ENCODE measurements at places on chromosomes 16 and 17.

DNA sequence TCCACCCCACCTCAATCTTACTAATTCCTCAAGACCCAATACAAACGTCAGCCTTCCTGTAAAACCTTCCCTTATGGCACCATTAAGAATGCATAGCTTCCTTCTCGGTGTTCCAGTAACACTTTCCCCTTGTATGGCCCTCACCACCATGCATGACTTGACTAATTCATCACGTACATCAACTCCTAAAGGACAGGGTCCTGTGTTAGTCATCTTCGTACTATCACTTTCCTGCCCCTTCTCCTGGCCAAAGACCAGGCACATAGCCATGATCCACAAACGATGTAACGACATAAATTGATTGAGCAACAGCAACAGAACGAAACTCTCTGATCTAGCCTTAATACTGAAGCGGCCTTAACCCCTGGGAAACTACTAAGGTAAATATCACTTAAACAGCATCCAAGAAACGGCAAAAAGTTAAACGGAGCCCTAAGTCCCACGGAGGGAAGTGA lies 612 bp downstream of the PSMD12 start:
- DNase-seq, result no peak

GRCh38 chr17:38749223-38750043 lies 1.3 kb upstream of the PCGF2 start:
- DNase-seq, result no peak

- no peak for DNase-seq
Measured at GRCh38 chr17:34393401-34393800, 30.4 kb upstream of the CCL1 start.

DNA sequence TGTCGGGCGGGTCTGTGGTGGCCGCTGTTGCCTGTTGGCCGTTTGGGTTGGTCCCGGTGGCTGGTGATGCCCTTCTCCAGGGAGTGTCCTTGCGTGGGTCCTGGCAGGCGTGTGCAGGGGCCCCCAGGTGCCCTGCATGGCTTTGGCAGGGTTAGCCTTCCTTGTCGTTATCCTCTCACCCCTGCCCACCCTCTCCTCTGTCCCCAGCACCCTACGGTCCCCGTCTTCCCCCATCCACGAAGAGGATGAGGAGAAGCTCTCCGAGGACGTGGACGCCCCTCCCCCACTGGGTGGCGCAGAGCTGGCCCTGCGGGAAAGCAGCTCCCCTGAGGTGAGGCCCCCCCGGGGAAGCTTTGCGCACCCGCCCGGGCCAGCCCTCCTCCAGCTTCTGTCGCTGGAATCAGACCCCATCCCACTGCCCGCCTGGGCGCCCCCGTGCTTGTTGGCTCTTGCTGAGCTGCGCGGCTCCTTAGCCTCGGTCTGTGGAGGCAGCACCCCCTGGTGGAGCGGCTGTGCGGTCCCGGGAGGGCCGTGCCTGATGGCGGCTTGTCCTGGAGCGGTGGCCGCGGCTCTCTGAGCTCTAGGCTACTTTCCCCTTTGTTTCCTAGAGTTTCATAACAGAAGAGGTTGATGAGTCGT lies 10.6 kb upstream of the NUDT16L1 start:
- no peak for DNase-seq

- no peak for DNase-seq
Measured at GRCh38 chr16:80775450-80775849, 28.9 kb downstream of the CDYL2 start.

DNA sequence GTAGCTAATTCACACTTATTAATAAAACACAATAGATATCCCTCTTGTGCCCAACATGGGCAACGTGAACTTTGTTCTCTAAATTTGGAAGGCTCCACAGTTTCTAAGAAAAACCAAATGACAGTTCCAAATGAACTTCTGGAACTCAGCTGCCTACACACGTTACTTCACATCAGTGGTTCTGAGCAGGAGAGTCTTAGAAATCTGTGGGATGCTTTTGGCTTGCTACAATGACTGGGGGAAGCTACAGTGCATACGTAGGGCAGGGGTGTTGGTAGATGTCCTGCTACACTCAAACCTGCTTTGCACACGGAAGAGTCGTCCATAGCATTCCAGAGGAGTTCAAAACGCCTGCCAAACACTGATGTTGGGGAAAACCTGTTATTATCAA lies 8.0 kb downstream of the TXNDC11 start:
- no peak for DNase-seq

DNA sequence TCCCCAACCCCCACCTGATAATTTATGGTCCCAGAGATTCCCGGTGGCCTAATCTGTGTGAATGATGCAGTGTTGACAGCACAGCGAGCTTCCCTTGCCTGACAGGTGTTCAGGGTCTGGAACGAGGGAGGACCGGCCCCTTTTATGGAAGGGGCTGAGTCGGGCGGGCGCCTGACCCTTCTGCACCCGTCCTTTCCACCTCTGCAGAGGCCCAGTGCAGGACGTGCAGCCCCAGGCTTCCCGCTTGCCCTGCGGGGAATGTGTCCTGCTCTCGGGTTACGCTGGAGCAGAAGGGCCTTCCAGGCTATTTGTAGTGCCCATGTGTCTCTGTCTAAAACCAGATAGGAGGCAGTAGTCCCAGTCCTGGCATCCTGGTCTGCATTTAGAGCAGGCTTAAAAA lies 16.2 kb downstream of the SMTNL2 start:
- DNase-seq, result no peak

DNA sequence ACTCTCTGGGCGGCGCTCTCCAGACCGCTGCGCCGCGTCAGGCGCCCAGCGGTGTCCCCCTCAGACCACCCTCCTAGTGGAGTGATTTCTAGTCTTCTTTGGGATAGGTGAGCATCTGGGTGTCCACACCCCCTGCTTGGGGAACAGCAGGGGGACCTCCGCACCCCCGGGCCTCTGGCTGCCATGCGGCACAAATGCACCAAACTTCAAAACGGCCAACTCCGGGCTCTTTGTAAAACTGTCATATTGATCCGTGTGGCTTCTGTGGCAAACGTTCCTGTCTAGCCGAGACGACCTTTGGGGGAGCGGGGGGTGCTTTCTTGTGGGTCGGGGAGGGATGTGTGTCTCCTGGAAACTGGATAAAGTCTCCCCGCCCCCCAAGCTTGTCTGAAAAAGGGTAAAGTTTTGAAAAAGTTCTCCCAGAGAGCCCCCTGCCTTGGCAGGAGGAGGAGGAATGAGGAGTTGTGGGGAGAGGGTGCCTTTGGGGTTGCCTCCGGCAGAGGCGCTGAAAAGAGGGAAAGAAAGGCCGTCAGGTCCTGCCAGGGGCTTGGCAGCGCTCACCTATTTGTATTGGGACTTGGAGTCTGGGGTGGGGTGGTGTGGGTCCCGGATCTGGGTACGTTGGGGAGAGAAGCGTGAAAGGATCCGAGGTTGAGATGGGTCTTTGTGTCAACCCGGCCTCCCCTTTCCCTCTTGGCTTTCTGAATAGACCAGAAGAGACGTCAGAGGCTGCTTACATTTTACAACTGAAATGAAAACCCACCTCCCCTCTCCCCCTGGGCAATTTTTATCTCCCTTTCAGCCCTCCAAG lies 2.2 kb upstream of the CHD3 start:
- no peak for DNase-seq

- no peak for DNase-seq
Measured at GRCh38 chr16:84643674-84644073, 4.6 kb upstream of the KLHL36 start.

GRCh38 chr16:75475420-75475847 lies 10.9 kb upstream of the TMEM170A start:
- DNase-seq, result no peak

DNA sequence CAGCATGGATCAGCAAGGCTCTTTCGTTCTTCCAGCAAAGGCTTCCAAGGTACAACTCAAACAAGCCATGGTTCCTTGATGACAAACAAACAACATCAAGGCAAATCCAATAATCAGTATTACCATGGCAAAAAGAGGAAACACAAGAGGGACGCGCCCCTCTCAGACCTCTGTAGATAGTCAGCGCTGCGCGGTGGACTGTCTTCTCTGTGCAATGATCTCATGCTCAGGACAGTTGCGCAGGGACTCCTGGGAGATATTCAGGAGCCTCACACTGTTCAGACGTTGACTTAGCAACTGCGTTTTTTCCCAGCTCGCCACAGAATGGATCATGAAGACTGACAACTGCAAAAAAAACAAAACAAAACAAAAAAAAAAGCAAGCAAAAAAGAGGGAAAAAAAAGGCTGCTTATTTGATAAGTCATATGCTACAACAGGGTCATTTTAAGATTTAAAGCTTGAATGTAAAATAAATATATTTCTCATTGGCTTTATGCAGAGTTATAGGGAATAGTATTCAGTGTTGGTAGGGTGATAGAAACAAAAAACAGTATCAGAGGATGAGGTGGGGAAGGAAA lies 37.1 kb upstream of the ADCY7 start:
- no peak for DNase-seq

GRCh38 chr17:69820876-69821473 lies 254.1 kb upstream of the KCNJ16 start:
- DNase-seq, result no peak

DNA sequence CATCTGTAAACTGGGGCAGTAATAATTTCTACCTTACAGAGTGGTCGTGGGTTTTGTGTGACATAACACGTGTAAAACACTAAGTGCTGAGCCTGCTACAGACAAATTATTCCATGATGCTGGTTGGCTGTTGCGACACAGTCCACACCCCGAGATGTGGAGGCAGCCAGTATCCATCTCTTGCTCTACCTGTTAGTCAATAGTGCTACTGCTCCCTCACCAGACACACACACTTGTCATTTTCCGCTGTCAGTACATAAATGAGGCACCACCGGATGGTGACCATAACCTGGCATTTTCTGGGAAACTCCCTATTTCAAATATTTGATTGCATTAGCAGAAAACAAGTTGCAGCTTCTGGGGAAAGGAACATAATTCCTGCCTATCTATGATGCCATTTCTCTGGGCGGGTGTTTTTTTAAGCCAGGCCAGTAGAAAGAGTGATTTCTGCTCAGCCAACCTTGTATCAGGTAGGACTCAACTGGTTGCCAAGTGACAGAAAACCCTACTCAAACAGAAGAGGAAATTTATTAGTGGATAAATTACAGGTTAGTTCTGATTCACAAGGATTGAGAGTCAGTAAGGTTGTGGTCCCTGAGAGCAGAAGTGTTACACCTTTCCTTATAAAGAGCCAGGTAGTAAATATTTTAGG lies 24.1 kb downstream of the DNAJA2 start:
- DNase-seq, result no peak

DNA sequence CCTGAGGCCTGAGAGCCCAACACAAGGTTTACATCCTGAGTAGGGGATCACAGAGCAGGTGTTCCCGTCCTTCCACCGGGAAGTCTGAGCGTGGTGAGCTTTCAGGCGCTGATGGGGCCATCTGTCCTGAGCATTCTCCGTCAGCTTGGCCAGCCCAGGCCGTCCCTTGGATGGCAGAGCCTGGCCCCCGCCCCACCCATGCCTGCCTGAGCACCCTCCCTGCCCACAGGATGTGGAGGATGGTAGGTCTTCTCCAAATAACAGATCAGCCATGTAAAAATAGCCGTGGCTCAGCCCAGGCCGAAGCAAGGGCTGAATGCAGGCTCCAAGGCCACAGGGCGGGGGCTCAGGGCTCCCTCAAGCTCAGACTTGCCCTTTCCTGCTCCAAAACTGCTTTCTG lies 20.2 kb downstream of the SPNS2 start:
- no peak for DNase-seq

DNA sequence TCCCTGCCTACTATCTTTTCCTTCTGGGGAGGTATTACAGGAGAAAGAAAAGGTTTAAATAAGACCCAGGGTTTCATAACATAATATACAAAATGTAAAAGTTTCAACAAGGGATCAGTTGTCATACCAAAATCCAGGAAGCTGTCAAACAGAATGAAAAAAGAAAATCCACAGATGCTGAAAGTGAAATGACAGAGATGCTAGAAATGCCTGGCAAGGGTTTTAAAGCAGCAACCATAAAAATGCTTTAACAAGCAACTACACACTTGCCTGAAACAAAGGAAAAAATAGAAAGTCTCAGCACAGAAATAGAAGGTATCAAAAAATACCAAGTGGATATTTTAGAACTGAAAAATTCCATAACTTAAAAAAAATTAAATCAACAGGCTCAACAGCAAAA lies 105.0 kb downstream of the C16orf78 start:
- no peak for DNase-seq

- DNase-seq, result no peak
Measured at GRCh38 chr17:6261466-6261865, 173.5 kb downstream of the AIPL1 start.

GRCh38 chr17:67139784-67140665 lies 95.7 kb downstream of the CACNG1 start:
- DNase-seq, result no peak

DNA sequence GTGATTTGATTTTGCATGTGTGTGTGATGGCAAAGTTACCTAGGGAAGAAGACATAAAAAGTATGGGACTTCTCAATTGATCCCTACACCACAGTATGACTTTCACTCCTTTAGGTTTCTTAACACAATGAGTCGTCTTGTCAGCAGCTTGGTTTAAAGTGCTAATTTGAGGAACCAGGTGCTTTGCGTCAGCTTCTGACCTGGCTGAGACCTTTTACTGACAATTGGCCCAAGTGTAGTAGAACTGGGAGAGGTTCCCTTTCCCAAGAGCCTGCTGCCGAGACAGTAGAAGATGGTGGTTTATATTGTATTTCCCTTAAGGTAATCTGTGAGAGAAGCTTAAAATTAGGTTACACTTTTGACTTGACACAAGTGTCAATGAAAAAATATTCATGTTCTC lies 54.9 kb downstream of the LDHD start:
- DNase-seq, result no peak

GRCh38 chr16:69306031-69306430 lies 5.1 kb upstream of the VPS4A start:
- DNase-seq, result no peak

DNA sequence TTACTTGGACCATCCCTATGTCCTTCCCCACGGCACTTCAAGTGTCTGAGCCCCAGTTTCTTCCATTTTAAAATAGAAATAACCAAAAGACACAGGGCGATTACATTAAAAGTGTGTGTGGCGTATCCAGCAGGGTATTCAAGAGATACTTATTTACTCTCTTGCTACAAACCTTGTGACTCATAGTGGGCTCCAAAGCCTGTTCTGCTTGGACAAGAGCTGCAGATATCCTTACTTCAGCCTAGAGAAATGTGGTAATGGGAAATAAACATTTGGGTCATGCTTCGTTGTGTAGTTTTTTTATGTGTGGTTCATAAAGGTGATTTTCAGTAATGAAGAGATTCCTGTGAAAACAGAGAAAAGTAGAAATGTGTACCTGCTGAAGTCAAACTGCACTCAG lies 288.9 kb upstream of the CDH11 start:
- DNase-seq, result no peak

GRCh38 chr17:80629298-80630028 lies 84.8 kb downstream of the RPTOR start:
- no peak for DNase-seq

DNA sequence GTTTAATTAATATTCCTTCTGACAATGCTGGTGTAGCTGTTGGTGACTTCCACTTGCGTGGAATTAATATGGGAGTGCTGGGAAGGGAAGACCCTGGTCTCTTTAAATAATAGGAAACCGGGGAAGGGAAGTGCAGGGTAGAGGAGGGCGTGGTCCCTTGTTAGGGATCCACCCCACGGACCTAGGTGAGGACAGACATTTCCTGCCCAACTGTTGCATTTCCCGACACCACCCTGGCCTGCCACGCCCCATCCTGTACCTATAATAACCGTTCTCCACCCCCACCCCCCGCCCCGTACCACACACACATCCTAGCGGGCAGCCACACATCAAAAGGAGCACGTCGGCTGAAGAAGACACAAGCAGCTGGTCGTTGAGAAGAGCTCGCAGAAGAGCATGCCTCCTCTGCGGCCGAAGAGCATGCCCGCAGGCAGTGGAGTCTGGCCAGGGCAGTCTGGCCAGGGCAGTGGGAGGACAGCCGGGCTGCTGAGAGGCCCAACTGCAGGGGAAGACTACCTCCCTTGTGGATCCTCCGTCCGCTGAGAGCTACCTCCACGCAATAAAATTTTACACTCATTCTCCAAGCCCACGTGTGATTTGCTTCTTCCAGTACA lies 36.8 kb upstream of the MMD start:
- no peak for DNase-seq

All from fibroblast of skin of left biceps (primary cell).